ENCODE measurements at places on chromosomes 4 and X.

- DNase-seq = no peak
Measured at GRCh38 chrX:1813809-1814208, 198.9 kb downstream of the ASMT start.

GRCh38 chr4:2789351-2789750, 3.5 kb upstream of the SH3BP2 start:
- DNase-seq = no peak

- no peak for DNase-seq
Measured at GRCh38 chr4:52838729-52839586, 23.2 kb upstream of the RASL11B start.

GRCh38 chr4:52311464-52312125, 260.5 kb downstream of the SPATA18 start:
- DNase-seq = no peak

- DNase-seq = no peak
Measured at GRCh38 chr4:75514949-75515612, 808 bp downstream of the THAP6 start.

- DNase-seq = no peak
Measured at GRCh38 chr4:150679018-150679764, 97.2 kb downstream of the MAB21L2 start.
